Ascending aorta (tissue), 2 donors: ENCODE measurements at places on chromosomes 1 and 21. TPM values are rescaled to one million over a fixed set of nuclear protein-coding genes. Genes with fewer than 3 reads are reported as not detected.

DNA sequence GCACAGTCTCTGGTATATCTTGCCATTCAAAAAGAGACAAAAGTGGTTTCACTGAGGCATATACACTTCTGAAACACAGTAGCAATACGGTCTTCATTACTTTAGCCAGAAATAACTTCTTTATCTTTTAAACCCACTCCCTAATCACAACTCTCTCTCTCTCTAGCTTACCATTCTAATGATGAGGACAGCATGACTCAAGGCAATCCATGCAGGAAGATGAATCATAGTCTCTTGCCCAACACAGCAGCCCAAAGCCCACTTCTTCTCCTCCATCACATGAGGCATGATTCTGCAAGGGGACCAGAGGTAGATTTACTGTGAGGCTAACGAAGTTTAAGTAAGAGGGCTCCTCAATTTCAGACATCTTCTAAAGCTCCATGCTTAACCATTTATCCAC lies 285.0 kb upstream of the NR5A2 start:
- no peaks in the 10 kb centered on the region for H3K4me1 ChIP-seq
- H3K27me3 ChIP-seq = no peaks in the 10 kb centered on the region
- H3K4me3 ChIP-seq = no peak overlapping the region
- H3K27ac ChIP-seq = no peak overlapping the region
- DNase-seq = no peak
- H3K36me3 ChIP-seq = no peaks in the 10 kb centered on the region

- no peak overlapping the region for H3K4me3 ChIP-seq
- no peaks in the 10 kb centered on the region for H3K4me1 ChIP-seq
- H3K36me3 ChIP-seq = no peaks in the 10 kb centered on the region
- H3K27me3 ChIP-seq = no peaks in the 10 kb centered on the region
Observed at GRCh38 chr1:86085741-86086409, 70.7 kb downstream of the COL24A1 start.

GRCh38 chr1:20126041-20126805 lies 6.9 kb upstream of the PLA2G2D start:
- DNase-seq = no peak
- no peak overlapping the region for H3K4me3 ChIP-seq
- no peaks in the 10 kb centered on the region for H3K4me1 ChIP-seq
- no peaks in the 10 kb centered on the region for H3K36me3 ChIP-seq
- no peaks in the 10 kb centered on the region for H3K27me3 ChIP-seq

DNA sequence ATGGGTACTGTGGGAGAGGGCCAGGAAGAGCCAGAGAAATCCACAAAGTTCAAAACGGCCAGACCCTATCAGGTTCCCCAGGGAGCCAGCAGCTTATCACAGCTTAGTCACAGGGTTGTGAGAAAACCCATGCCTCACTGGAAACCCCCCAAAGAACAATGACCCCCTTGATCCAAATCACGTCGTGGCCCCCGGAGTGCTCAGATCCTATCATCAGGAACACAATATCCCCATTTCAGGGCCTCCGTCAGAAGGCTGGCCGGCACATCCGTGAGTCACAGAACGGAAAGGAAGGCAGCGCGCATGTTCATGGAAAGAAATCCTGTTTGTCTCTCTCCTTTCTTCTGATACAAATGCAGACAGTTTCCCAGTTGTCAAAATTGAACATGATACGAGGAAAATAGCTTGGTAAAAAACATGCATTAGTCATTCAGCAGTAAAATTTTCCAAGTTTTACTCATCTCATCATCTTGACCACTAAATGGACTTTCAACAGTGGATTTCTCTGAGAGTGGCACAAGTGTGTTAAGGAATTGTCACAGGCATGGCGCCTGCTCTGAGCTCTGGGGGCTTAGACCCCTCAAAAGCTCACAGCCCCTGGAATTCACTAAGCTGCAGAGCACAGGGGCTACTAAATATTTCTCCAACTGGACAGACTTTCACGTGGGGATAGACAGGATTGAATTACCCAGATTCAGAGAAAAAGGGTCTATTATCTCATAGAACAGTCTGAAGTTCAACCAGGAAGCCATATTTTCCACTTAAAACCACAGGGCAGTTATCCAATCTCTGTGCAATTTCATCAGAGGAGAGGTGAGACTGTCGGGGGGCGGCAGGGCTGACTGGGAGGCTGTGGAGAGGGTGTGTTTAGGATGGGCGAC lies 124.8 kb downstream of the RIPK4 start:
- DNase-seq = peak; percentile 92
- no peak overlapping the region for H3K4me3 ChIP-seq
- peak overlapping the region; percentile 90 for H3K27ac ChIP-seq
- H3K36me3 ChIP-seq = no peaks in the 10 kb centered on the region

DNA sequence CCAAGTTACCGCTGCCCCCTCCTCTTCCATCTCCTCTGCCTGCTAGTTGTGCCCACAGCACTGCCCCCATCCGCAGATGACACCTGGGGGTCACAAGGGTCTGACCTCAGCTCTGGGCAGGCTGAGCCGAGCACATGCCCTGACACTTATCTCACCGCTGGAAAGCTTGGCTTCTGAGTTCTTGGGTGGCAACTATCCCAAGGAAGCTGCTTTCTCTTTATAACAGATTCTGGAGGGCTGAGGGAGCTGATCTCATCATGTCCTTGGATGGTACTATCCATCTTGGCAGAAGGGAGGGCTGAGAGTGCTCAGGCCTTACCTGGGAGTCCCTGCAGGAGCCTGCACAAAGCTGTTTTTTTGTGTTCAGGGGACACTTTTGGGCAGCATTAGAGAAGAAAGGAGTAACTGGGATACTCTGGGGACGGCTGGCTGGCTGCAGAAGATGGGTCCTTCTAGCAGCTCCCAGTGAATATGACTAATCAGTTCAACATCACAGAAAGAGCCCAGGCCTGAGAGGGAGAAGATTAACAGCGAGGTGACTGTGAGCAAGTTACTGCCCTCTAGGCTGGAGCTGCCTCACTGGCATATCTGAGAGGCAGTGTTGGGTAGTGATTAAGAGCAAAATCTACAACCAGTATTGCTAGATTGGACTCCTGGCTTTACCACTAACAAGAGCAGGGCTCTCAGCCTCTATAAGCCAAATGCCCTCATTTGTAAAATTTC lies 71.6 kb downstream of the PLXNA2 start:
- no peaks in the 10 kb centered on the region for H3K27me3 ChIP-seq
- DNase-seq = no peak
- no peak overlapping the region for H3K4me3 ChIP-seq
- H3K27ac ChIP-seq = no peak overlapping the region

- no peaks in the 10 kb centered on the region for H3K27me3 ChIP-seq
- no peak overlapping the region for H3K4me3 ChIP-seq
Observed at GRCh38 chr1:236514703-236515442, 8.9 kb upstream of the LGALS8 start.

DNA sequence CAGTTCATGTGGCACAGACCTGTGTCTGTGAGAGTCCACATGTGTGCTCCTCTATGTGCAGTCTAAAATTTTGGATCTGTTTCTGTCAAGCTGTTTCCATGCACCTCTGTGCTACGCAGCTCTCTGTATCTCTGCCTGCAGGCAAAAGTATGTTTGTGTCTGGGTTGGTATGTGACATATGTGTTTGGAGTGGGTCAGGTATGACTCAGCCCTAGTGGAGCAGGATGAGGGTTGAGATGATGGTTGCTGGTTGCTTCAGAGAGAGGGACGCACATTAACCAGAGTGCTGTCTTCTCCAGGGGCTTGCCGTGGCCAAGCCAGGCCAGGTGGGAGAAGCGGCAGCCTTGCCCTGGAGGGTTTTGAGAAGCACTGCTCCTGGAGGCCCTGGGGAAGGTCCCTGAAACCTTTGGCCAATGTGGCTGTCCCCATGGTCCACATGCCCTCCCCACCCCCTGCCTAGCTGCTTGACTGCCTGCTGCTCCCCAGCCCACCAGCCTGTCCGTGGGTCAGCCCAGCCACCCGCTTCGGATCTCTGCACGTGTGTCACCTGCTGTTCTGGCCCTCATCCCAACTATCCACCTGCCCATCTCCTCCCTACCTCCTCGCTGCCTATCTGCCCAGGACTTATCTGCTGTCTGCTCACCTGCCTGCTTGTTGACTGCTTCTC lies 4.1 kb upstream of the EVA1B start:
- no peaks in the 10 kb centered on the region for H3K27me3 ChIP-seq
- DNase-seq = no peak
- no peak overlapping the region for H3K4me3 ChIP-seq
- H3K4me1 ChIP-seq = peaks cover 6% of the 10 kb centered on the region
- no peak overlapping the region for H3K27ac ChIP-seq

GRCh38 chr1:160781914-160782689 lies 13.9 kb upstream of the LY9 start:
- no peaks in the 10 kb centered on the region for H3K36me3 ChIP-seq
- no peaks in the 10 kb centered on the region for H3K4me1 ChIP-seq
- no peak overlapping the region for H3K4me3 ChIP-seq

- no peaks in the 10 kb centered on the region for H3K4me1 ChIP-seq
- no peak overlapping the region for H3K4me3 ChIP-seq
- no peaks in the 10 kb centered on the region for H3K27me3 ChIP-seq
- H3K36me3 ChIP-seq = no peaks in the 10 kb centered on the region
Observed at GRCh38 chr1:63904826-63905225, 131.0 kb downstream of the ROR1 start.

- peaks cover 36% of the 10 kb centered on the region for H3K4me1 ChIP-seq
- H3K27ac ChIP-seq = peak overlapping the region; percentile 81
- no peaks in the 10 kb centered on the region for H3K27me3 ChIP-seq
Observed at GRCh38 chr1:184649451-184649888, 105.2 kb downstream of the EDEM3 start.

- no peaks in the 10 kb centered on the region for H3K36me3 ChIP-seq
- DNase-seq = no peak
- H3K4me3 ChIP-seq = no peak overlapping the region
- no peaks in the 10 kb centered on the region for H3K27me3 ChIP-seq
Observed at GRCh38 chr21:38987633-38988508, 182.1 kb downstream of the ETS2 start.

DNA sequence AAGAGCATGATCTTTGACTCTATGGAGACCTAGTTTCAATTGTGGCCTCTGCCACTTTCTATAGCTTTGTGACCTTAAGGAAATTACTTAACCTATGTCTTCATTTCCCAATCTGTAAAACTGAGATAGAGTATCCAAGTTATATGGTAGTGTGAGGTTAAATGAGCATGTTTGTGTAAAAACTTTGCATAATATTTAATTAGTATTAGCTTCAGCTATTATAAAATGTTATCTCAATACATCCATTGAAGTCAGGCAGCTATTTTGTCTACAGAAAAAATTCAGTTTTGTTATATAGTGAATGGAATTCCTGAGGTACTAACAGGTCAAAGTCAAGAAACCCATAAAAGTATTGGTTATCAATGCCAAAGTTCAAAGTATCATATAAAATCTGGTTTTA lies 53.6 kb downstream of the GPATCH2 start:
- H3K27me3 ChIP-seq = no peaks in the 10 kb centered on the region
- H3K27ac ChIP-seq = no peak overlapping the region
- DNase-seq = no peak
- H3K36me3 ChIP-seq = no peaks in the 10 kb centered on the region

DNA sequence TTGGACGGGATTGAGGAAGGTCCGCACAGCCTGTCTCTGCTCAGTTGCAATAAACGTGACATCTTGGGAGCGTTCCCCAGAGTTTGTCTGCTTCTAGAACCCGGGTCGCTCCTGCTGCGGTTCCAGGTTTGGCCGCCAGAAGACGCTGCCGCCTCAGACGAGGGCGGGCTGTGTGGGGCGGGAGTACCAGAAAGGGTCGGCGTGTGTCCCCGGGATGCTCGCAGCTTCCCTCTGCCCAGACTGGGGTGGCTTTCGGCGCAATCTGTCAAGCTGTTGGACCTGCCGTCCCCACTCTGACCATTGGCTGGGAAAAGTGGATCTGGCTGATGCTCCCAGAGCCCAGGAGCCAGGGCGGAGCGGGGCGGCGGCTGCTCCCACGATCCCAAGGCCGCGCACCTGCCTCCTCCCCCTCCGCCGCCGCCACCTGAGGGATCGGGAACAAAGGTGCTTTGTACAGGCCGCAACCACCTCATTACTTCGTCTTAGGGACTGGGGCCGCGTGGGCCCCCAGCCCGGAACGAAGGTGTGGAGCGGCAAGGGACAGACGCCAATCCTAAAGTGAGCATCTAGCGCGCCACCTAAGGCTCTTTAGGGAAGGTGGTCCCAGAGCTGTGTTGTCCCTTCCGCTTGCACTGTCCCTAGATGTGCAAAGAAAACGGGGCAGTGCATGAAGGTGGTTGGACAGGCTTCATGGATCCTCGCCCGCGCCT lies 683 bp upstream of the EFNA4 start:
- no peak overlapping the region for H3K27ac ChIP-seq
- H3K4me1 ChIP-seq = peaks cover 18% of the 10 kb centered on the region
- peaks cover 7% of the 10 kb centered on the region for H3K36me3 ChIP-seq
- no peak for DNase-seq
- no peaks in the 10 kb centered on the region for H3K27me3 ChIP-seq

- no peak overlapping the region for H3K4me3 ChIP-seq
- H3K27ac ChIP-seq = no peak overlapping the region
- no peak for DNase-seq
- peaks cover 52% of the 10 kb centered on the region for H3K36me3 ChIP-seq
Observed at GRCh38 chr1:28480308-28480707, 25.5 kb upstream of the RCC1 start.

DNA sequence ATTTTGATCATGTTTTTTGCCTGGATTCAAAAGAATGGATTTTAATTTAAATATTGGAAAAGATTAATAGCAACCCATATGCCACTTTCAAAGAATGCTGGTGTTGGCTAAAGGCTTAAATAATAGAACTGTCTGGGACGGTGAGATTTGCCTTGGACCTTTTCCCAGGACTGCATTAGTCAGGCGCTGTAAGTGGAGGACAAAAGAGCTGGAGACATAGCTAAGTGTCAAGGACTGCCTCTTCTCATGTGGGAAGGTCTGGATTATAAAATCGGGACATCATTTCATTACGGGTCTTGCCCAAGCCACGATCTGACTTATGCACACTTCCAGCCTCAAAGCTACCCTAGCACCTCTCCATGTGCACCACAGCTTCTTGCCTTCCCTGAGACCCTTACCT lies 458.5 kb upstream of the DEPDC1 start:
- H3K36me3 ChIP-seq = no peaks in the 10 kb centered on the region
- no peak overlapping the region for H3K4me3 ChIP-seq
- no peak overlapping the region for H3K27ac ChIP-seq
- no peak for DNase-seq
- H3K4me1 ChIP-seq = no peaks in the 10 kb centered on the region
- H3K27me3 ChIP-seq = no peaks in the 10 kb centered on the region

GRCh38 chr1:214739621-214740238 lies 136.7 kb downstream of the CENPF start:
- H3K27ac ChIP-seq = no peak overlapping the region
- H3K4me1 ChIP-seq = no peaks in the 10 kb centered on the region

DNA sequence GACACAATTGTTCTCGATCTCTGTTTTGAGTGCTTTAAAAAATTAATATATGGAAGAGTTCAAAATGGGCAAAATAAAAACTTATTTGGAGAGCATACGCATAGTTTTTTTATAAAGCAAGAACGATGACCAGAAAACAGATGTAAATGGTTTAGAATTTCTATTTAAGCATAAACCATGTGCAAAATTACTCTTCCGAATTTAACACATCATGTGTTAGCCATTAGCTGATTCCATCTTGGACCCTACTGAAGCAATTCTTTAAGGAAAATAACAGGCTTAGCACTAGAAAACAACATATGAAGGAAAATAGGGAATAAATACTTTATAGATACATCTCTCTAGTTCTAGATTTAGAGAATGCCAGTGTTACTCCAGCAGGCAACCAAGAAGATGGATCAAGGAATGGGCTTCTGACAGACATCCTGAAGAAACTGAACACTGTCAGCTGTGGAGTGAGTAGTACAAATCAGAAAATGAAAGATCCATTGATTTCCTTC lies 26.7 kb downstream of the CDC7 start:
- no peak for DNase-seq
- no peak overlapping the region for H3K4me3 ChIP-seq
- H3K36me3 ChIP-seq = no peaks in the 10 kb centered on the region
- no peak overlapping the region for H3K27ac ChIP-seq
- H3K4me1 ChIP-seq = no peaks in the 10 kb centered on the region
- no peaks in the 10 kb centered on the region for H3K27me3 ChIP-seq

The EFNA3 gene
- 1.5 TPM for total RNA-seq

The S100A10 gene
- total RNA-seq = 25.8 TPM

The ADCY10 gene
- total RNA-seq = 1.9 TPM

The EYA3 gene
- total RNA-seq = 52.6 TPM

The MTMR11 gene
- 39.8 TPM for total RNA-seq

The TFAP2E gene
- total RNA-seq = 10.2 TPM
